ENCODE measurements at places on chromosomes 11 and 22.
A peak's percentile ranks its signal among the peaks of the same experiment; 100 is the strongest.

DNA sequence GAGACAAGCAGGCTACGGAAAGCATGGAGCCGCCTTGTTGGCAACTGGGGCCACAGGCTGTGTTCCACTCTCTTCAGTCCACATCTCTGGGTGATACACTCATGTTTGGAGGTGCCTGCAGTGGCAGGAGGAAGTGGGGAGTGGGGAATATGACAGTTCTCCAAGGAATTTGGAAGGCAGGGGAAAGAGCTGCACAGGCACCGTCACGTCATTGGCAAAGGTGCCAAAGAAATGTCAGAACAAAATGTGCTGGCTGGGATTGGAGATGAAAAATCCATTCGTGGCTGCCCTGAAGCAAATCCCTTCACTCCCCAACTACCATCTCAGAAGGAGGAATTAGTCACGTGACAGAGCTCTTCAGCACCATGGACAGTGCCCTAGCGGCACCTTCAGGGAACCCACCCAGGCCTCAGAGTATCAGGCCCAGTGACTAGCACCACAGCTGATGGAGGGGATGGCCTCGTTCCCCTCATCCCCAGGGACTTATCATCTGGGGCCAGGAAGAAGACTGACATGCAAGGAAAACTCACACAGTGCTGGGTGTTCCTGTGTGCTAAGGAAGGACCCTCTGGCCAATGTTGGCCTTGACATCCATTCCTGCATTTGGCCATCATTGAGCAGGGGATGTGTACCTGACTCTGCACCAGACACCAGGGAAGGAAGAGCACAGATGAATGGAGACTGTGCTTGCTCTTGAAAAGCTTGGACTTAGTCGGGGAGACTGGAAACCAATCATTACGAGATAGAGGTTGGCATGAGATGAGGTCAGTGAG, 48.5 kb upstream of the PRDM11 start:
- DNase-seq = peak; percentile 90

GRCh38 chr11:126495281-126496220, 140.1 kb downstream of the ST3GAL4 start:
- DNase-seq = no peak

DNA sequence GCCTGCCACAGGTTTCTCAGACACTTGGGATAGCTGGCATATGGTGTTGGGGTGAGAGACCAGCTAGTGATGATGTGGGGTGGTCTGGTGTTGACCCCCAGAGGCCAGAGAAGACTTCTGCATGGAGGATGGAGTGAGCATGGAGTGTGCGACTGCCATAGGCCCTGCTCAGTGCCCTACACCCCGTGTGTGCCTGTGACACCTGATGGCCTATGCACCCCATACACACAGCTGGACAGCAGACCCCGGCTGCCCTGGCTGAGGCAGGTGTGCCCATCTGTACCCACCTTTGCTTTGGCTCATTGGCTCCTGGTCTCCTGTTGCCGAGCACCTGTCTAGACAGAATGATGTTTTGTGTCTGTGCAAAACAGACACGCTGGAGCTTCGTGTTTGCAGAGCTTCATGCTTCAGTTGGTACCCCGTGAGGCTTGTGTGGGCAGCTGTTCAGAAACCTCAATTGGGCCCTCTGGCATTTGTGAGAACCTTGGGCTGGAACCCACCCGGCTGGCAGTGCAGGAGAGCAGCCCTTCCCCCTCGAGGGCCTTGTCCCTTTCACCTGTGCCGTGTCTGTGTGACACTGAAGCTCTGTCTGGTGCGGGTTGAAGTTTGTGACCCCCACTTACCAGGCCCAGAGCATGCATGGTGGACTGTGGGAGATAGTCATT, 27.6 kb downstream of the BCR start:
- DNase-seq = peak; percentile 82

DNA sequence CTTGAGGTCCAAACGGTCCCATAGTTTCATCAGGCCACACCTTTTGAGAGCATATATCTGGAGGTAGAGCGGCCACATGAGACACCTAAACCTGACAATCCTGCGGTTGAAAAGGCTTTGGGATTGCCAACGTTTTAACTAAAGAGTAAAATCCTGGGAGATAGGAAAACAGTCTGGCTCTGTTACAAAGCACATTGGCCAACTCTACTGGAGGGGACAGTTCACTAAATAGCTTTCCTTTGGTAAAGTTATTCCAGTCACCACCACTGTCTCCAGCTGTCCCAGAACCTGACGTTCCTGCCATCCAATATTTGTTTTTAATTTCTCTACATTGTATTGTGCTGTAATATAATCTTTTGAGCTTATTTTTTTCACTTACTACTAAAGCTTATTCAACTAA, 22.0 kb downstream of the ABTB2 start:
- no peak for DNase-seq

DNA sequence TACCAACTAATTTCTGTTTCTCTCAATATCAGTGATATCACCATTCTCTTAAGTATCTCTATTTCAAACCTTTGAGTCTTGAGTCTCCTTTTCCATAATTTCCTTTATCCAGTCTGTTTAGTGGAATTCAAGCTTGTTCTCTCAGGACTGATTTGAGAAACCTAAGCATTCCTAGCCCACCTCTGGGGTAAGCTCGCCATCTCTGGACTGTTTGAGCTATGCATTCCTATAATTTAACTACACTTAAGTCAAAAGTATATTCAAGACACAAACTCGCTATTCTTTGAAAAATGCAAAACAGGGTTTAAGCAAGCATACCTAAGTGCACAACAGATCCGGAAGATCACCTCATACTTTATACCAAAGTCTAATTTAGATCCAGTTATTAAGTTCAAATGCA, 2.1 kb upstream of the DLAT start:
- DNase-seq = peak; percentile 49

DNA sequence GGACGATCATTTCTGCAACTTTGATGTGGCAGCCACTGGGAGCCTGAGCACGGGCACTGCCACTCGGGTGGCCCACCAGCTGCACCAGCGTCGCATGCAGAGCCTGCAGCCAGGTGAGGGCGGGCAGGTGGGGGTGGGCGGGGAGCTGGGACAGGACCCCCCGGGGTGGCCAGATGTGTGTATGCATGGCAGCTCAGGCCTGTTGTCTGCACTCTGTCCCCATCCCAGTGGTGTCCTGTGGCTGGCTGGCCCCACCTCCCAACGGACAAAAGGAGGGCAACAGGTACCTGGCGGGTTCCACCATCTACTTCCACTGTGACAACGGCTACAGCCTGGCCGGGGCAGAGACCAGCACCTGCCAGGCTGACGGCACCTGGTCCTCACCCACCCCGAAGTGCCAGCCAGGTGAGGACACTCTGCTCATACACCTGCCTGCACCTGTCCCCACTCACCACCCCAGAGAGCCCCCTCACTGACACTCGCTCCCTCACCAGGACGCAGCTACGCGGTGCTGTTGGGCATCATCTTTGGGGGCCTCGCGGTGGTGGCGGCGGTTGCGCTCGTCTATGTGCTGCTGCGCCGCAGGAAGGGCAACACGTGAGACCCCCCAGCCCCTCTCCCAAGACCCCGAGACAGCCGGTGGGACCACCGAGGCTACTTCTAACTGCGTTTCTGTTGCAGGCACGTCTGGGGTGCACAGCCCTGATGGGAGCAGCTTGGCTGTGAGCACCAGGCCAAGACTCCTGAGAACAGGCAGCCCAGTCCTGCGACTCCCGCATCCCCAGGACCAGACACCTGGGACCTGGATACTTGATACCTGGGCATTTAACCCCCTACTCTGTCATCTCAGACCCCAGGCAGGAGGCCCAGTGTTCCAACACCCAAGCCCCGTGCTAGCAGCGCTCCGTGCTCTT, 6.7 kb downstream of the SUSD2 start:
- no peak for DNase-seq

DNA sequence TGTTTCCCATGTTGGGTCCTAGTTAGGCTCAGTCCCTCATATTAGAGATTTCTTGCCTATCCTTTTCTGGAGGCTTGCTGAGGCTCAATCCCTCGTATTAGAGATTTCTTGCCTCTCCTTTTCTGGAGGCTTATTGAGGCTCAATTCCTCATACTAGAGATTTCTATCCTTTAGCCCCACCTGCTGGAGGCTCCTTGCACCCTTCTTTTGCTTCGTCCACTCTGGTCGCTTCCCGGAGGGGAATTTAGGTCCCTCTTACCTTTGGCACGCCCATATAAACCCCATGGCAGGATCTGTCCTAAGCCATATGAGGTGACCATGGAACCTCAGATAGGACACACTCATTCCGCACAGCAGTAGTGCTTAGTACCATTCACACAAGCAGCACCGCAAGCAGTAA, 15.9 kb downstream of the CYP2D6 start:
- DNase-seq = peak; percentile 71

- no peak for DNase-seq
These were observed 44.8 kb upstream of the EIF3M start for GRCh38 chr11:32538804-32539203.

- no peak for DNase-seq
These were observed 117.4 kb downstream of the KIAA1671 start for GRCh38 chr22:25069758-25070481.

DNA sequence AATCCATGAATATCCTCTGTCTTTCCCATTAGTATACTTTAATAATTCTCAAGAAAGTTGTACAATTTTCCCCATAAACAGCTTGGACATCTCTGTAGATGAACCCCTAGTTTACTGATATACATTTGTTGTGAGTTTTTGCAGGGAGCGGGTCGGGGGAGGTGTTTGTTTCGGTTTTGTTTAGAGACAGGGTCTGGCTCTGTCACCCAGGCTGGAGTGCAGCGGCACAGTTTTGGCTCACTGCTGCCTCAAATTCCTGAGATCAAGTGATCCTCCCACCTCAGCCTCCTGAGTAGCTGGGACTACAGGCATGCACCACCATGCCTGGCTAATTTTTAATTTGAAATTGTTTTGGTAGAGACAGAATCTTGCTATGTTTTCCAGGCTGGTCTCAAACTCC, 57.6 kb downstream of the IGLL5 start:
- peak; percentile 39 for DNase-seq

DNA sequence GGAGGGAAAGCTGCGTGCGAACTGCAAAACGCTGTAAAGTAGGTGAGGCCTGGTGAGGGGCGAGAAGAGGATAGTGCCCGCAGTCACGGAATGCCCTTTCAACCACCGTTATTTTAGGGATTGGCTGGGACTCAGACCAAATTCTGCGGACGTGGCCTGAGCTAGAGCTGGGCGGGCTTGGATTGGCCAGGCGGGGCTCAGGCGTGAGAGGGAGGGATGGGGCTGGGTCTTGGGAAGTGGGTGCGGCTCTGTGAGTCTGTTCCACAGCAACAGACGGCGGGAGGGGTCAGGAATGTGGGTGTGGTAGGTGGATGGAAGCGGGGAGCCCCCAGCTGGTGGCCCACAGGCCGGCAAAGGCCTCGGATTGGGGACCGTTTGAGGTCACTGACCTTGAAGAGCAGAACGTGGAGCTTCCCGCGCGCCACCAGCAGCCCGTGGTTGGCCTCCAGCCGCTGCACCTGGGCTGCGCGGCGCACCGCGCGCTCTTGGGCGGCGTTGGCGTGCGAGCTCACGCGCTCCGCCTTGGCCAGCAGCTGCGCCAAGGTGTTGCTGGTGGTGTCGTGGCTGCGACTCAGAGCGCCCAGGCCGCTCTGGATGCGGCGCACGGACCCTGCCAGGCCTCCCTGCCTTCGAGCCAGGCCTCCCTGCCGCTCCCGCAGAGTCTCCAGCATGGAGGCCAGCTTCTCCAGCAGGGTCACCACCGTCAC, 444 bp downstream of the CAVIN3 start:
- no peak for DNase-seq

DNA sequence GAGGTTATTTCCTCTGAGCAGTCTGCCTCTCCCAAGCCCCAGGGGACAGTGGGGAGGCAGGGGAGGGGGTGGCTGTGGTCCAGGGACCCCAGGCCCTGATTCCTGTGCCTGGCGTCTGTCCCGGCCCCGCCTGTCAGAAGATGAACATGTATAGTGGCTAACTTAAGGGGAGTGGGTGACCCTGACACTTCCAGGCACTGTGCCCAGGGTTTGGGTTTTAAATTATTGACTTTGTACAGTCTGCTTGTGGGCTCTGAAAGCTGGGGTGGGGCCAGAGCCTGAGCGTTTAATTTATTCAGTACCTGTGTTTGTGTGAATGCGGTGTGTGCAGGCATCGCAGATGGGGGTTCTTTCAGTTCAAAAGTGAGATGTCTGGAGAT, 3.1 kb downstream of the PIM3 start:
- no peak for DNase-seq

GRCh38 chr11:92259861-92260260, 35.2 kb downstream of the FAT3 start:
- no peak for DNase-seq

GRCh38 chr11:86941077-86941870, 13.9 kb downstream of the FZD4 start:
- DNase-seq = no peak

- DNase-seq = no peak
These were observed 720.6 kb upstream of the ANO5 start for GRCh38 chr11:21472261-21472660.
